Naive B cell (primary cell): ENCODE measurements at places on chromosomes 12 and 14.

DNA sequence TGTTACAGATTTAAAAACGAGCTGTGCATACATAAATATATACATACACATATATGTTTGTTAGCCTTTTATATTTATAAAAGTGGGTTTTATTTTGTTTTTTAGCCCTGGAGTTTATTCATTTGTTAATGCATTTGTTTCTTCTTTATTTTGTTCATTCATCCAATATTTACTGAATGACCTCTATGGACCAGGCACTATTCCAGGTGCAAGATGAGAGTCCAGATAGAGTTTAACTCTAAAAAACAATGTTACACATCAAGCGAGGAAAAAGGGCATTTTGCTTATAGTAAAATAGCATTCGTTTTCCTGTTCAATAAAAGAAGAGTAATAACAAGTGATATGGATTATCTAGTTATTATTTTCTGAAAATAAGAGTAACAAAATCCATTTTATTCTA is 14.2 kb downstream of the ACSS3 start:
- DNase-seq = no peak
- no peaks in the 10 kb centered on the region for H3K4me1 ChIP-seq
- no peak overlapping the region for H3K4me3 ChIP-seq
- no peaks in the 10 kb centered on the region for H3K27me3 ChIP-seq

- peak overlapping the region; percentile 3 for H3K27ac ChIP-seq
- no peak overlapping the region for H3K4me3 ChIP-seq
- H3K36me3 ChIP-seq = peaks cover 11% of the 10 kb centered on the region
- peak; percentile 8 for DNase-seq
- H3K4me1 ChIP-seq = peaks cover 36% of the 10 kb centered on the region
These were observed 66.7 kb downstream of the RESF1 start for GRCh38 chr12:32025906-32026305.

DNA sequence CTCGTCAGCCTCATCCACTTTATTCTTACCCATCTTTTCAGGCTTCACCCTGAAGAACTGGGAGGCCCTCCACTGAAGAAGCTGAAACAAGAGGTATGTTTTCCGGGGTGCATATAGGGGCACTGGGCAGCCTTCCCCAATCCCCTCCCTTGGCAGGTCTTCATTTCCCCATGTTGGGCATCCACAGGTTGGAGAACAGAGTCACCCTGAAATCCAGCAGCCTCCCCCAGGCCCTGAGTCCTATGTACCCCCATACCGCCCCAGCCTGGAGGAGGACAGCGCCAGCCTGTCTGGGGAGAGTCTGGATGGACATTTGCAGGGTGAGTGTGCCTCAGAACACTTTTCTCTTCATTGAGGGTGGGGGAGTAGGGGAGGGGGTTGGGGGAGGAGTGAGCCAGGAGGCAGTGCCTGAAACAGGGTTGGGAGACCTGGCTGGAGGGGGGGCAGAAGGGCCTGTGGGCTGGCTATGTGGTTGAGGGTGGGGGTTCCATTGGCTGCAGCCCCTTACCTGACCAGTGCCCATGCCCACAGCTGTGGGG is 4.0 kb downstream of the NAB2 start:
- H3K4me1 ChIP-seq = peaks cover 74% of the 10 kb centered on the region
- peak overlapping the region; percentile 66 for H3K4me3 ChIP-seq
- no peaks in the 10 kb centered on the region for H3K27me3 ChIP-seq
- H3K36me3 ChIP-seq = peaks cover 14% of the 10 kb centered on the region
- H3K27ac ChIP-seq = peak overlapping the region; percentile 80
- DNase-seq = no peak

- no peak for DNase-seq
- no peaks in the 10 kb centered on the region for H3K4me1 ChIP-seq
- no peak overlapping the region for H3K4me3 ChIP-seq
- peaks cover 23% of the 10 kb centered on the region for H3K27me3 ChIP-seq
These were observed 26.0 kb upstream of the TBX5 start for GRCh38 chr12:114431902-114432301.

DNA sequence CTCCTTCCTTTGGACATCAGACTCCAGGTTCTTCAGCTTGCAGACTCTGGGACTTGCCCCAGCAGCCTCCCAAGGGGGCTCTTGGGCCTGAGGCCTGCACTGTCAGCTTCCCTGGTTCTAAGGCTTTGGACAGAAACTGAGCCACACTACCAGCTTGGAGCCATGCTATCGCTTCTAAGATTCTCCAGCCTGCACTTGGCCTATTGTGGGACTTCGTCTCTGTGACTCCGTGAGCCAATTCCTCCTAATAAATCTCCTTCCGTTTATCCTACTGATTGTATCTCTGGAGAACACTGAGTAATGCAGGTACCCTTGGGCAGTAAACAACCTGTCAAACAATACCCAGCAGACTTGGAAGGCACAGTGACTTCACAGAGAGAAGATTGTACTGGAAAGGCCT is 24.9 kb upstream of the RHOJ start:
- H3K27ac ChIP-seq = no peak overlapping the region
- no peaks in the 10 kb centered on the region for H3K4me1 ChIP-seq
- peaks cover 3% of the 10 kb centered on the region for H3K27me3 ChIP-seq
- DNase-seq = no peak

DNA sequence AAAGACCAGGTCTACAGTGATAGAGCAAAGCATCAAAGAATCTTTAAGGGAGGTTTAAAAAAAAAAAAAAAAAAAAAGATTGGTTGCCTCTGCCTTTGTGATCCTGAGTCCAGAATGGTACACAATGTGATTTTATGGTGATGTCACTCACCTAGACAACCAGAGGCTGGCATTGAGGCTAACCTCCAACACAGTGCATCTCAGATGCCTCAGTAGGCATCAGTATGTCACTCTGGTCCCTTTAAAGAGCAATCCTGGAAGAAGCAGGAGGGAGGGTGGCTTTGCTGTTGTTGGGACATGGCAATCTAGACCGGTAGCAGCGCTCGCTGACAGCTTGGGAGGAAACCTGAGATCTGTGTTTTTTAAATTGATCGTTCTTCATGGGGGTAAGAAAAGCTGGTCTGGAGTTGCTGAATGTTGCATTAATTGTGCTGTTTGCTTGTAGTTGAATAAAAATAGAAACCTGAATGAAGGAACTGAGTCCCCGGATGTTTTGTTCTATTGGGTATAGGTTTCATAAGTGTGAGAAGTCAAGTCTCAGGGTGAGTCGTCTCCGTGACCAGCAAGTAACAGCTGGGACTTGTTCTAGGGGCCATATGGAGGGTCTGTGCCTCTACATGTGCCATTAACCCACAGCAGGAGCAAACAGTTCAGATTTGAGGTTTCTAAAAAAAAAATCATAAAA is 9.3 kb downstream of the PEBP1 start:
- H3K4me3 ChIP-seq = no peak overlapping the region
- DNase-seq = no peak
- no peaks in the 10 kb centered on the region for H3K27me3 ChIP-seq
- H3K27ac ChIP-seq = no peak overlapping the region
- H3K4me1 ChIP-seq = peaks cover 5% of the 10 kb centered on the region
- peaks cover 8% of the 10 kb centered on the region for H3K36me3 ChIP-seq

- DNase-seq = no peak
- no peak overlapping the region for H3K4me3 ChIP-seq
- no peak overlapping the region for H3K27ac ChIP-seq
- no peaks in the 10 kb centered on the region for H3K4me1 ChIP-seq
These were observed 1197.6 kb downstream of the AACS start for GRCh38 chr12:126262829-126263228.

- DNase-seq = no peak
- no peaks in the 10 kb centered on the region for H3K27me3 ChIP-seq
- H3K27ac ChIP-seq = peak overlapping the region; percentile 2
These were observed 408.5 kb downstream of the CCER1 start for GRCh38 chr12:90546511-90546910.

DNA sequence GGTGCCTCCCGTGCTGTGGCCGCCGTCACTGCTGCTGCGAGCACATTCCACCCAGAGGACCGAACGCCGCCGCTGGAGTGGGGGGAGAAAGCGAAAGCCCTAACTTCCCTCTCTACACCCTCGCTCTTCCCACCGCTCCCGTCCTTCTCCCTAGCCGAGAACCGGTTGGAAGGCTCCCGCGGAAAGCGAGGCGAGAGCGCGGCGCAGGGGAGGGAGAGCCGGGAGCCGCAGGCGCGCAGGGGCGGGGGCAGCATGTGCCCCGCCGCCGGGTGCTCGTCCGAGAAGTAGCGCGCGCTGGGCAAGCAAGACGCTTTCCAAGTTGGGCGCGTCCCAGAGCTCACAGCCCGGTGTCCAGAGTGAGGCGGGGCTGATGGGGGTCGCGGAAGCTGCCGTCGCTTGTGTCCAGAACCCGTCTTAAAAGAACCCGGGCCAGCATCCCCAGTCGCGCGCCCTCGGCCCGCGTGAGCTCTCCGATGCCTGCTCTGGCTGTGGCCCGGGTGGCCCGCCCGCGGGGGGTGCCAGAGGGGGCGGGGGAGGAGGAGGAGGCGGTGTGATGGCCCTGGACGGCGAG is at the start of gene TRHDE:
Gene TRHDE, plus strand, starts transcription at position 280 of the 571 bp plus-strand sequence. Its CDS starts 274 bp downstream, at position 554.
- peaks cover 5% of the 10 kb centered on the region for H3K4me1 ChIP-seq
- H3K36me3 ChIP-seq = peaks cover 6% of the 10 kb centered on the region
- peak within 1 kb of the TSS; percentile 48 for H3K4me3 ChIP-seq
- H3K27me3 ChIP-seq = peaks cover 53% of the 10 kb centered on the region

DNA sequence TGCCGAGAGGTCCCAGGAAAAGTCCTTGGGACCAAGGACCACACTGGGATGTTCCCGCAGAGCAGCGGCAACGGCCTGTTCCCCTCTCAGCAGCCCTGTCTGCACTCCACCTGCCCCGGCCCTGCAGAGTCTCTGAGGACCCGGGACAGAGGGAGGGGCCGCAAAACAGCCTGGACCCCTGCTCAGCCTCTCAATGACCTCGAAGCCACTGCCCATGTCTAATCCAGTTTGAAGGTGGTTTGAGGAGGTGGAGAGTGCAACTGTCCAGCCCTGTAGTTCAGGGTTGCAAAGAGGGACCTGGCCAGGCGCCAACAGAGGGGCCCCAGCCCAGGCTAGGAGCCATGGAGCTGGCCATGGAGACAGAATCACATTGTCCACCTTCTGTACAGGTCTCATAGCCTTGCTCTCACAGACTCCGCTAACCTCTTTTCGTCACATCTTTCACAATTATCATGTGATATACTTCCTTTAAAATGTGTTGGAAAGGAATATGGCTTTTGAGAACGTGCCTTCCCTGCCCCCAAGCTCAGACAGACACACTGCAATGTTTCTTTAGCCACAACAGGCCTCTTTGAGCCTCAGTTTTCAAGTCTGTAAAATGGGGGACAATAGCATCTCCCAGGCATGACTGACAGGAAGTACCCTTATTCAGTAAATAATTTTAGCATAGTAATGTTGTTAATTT is 49.3 kb downstream of the ACTN1 start:
- H3K36me3 ChIP-seq = peaks cover 16% of the 10 kb centered on the region
- no peaks in the 10 kb centered on the region for H3K4me1 ChIP-seq
- no peak for DNase-seq
- H3K27me3 ChIP-seq = peaks cover 19% of the 10 kb centered on the region
- H3K27ac ChIP-seq = no peak overlapping the region

GRCh38 chr14:83170165-83170564 is 1636.5 kb upstream of the SEL1L start:
- H3K4me1 ChIP-seq = no peaks in the 10 kb centered on the region
- H3K27me3 ChIP-seq = no peaks in the 10 kb centered on the region
- DNase-seq = no peak
- H3K4me3 ChIP-seq = no peak overlapping the region
- H3K36me3 ChIP-seq = no peaks in the 10 kb centered on the region
- no peak overlapping the region for H3K27ac ChIP-seq

- H3K4me3 ChIP-seq = no peak overlapping the region
- no peak for DNase-seq
- H3K4me1 ChIP-seq = peaks cover 24% of the 10 kb centered on the region
- no peaks in the 10 kb centered on the region for H3K36me3 ChIP-seq
- H3K27ac ChIP-seq = no peak overlapping the region
These were observed 64.1 kb downstream of the ITPR2 start for GRCh38 chr12:26768611-26769603.

GRCh38 chr14:91027561-91027960 is 32.9 kb downstream of the RPS6KA5 start:
- H3K4me3 ChIP-seq = no peak overlapping the region
- H3K36me3 ChIP-seq = peaks cover 7% of the 10 kb centered on the region
- no peaks in the 10 kb centered on the region for H3K27me3 ChIP-seq
- no peak overlapping the region for H3K27ac ChIP-seq

- no peak overlapping the region for H3K27ac ChIP-seq
- H3K27me3 ChIP-seq = peaks cover 9% of the 10 kb centered on the region
- no peaks in the 10 kb centered on the region for H3K36me3 ChIP-seq
These were observed 25.0 kb downstream of the A2ML1 start for GRCh38 chr12:8847435-8847834.

- H3K4me3 ChIP-seq = peak overlapping the region; percentile 91
- DNase-seq = no peak
- H3K27me3 ChIP-seq = peaks cover 71% of the 10 kb centered on the region
- no peak overlapping the region for H3K27ac ChIP-seq
- peaks cover 13% of the 10 kb centered on the region for H3K4me1 ChIP-seq
- H3K36me3 ChIP-seq = peaks cover 9% of the 10 kb centered on the region
These were observed 165.8 kb downstream of the MON2 start for GRCh38 chr12:62632411-62632918.

DNA sequence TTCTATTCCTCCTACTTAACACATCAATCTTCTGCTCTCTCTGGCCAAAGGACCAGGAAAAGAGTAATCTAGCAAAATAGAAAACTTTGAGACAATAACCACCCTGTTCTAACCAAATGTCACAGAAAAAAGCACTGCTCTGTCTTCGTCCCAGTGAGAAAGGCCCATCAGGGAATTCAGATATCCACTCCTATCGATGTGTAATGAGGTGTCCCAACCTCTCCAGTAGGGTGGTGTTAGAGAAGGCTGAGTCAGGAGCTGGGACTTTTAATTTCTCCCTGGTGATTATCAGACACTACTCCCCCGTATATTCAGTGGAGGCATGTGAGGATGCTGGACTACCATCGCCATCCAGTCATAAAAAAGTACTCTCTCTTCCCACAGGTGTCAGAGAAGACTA is 130.3 kb downstream of the TMTC3 start:
- no peak for DNase-seq
- H3K27me3 ChIP-seq = no peaks in the 10 kb centered on the region
- H3K4me3 ChIP-seq = no peak overlapping the region
- no peaks in the 10 kb centered on the region for H3K36me3 ChIP-seq

- H3K4me3 ChIP-seq = no peak overlapping the region
- H3K4me1 ChIP-seq = peaks cover 16% of the 10 kb centered on the region
- DNase-seq = no peak
- peaks cover 23% of the 10 kb centered on the region for H3K36me3 ChIP-seq
- no peak overlapping the region for H3K27ac ChIP-seq
These were observed 24.1 kb upstream of the SLC6A13 start for GRCh38 chr12:286531-287300.

DNA sequence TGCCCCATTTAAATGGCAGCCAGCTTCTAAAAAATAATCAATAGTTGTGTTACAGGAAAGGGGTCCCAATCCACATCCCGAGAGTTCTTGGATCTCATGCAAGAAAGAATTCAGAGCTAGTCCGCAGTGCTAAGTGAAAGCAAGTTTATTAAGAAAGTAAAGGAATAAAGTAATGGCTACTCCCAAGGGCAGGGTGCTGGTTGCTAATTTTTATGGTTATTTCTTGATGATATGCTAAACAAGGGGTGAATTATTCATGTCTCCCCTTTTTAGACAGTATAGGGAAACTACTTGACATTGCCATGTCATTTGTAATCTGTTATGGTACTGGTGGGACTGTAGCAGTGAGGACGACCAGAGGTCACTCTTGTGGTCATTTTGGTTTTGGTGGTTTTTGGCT is 591.3 kb downstream of the LRFN5 start:
- no peak overlapping the region for H3K4me3 ChIP-seq
- DNase-seq = no peak
- H3K27ac ChIP-seq = no peak overlapping the region
- H3K36me3 ChIP-seq = no peaks in the 10 kb centered on the region
- no peaks in the 10 kb centered on the region for H3K27me3 ChIP-seq

- peaks cover 13% of the 10 kb centered on the region for H3K4me1 ChIP-seq
- peaks cover 6% of the 10 kb centered on the region for H3K36me3 ChIP-seq
- H3K4me3 ChIP-seq = no peak overlapping the region
- H3K27me3 ChIP-seq = no peaks in the 10 kb centered on the region
- no peak overlapping the region for H3K27ac ChIP-seq
These were observed 81.3 kb downstream of the WDR20 start for GRCh38 chr14:102221026-102221425.
